ENCODE measurements at places on chromosomes 6 and 20. TPM values are rescaled to one million over a fixed set of nuclear protein-coding genes. Genes with fewer than 3 reads are reported as not detected.

SLC24A3 gene
- 0.32 TPM for total RNA-seq

NFS1 gene
- 28.8 TPM for total RNA-seq

SEC63 gene
- 19.6 TPM for total RNA-seq

IL17A gene
- not detected for total RNA-seq

SOBP gene
- total RNA-seq: 5.2 TPM
